ENCODE measurements at places on chromosomes 2 and 18.

DNA sequence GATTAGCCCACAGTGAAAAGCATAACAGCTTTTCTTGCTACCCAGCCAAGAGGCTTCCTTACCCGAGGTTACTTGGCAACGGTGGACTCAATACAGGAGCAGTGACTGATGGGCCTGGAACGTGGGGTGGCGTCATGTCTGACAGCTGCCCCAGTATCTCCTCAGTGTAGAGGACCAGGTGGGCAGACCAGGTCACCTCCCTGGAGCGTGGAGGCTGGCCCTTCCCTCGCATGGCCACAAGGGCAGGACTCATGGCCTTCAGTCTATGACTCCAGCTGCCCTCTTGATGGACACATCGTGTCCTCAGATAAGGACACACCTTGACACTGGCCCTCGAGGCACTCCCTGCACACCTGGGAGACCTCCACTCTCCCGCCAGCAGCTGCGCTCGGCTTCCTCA lies 6.4 kb downstream of the ASPRV1 start:
- DNase-seq, result no peak

DNA sequence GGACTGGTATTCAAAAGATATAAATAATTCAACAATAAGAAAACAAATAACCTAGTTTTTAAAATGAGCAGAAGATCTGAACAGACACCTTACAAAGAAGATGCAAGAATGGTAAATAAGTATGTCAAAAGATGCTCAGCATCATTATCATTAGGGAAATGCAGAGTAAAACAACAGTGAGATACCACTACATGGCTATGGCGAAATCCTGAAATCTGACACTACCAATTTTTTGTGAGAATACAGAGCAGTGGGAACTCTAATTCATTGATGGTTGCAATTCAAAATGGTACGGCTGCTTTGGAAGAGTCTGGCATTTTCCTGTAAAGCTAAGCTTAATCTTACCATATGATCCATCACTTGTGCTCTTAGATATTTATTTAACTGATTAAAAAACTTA lies 151.8 kb downstream of the UBR3 start:
- no peak for DNase-seq

GRCh38 chr18:28036488-28036887 lies 140.4 kb downstream of the CDH2 start:
- DNase-seq, result no peak

GRCh38 chr2:29459445-29460179 lies 344.4 kb downstream of the CLIP4 start:
- DNase-seq, result no peak

- no peak for DNase-seq
Measured at GRCh38 chr2:122156176-122156890, 400.9 kb downstream of the TSN start.

DNA sequence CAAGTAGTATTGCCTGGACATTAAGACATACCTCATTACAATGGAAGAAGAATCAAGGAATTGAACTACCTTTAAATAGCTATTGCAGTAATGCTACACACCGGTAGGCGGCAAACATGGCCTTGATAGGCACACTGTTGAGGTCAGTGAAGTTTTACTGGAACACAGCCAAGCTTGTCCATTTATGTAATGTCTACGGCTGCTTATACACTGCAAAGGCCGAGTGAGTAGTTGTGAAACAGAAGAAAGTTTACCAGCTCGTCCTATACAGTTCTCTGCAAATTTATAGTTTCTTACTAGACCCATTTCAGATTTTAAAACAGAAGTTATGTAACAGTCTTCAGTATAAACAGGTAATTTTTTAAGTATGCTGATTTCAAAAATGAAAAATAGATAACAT lies 38.8 kb downstream of the PPP4R1 start:
- peak; percentile 92 for DNase-seq

DNA sequence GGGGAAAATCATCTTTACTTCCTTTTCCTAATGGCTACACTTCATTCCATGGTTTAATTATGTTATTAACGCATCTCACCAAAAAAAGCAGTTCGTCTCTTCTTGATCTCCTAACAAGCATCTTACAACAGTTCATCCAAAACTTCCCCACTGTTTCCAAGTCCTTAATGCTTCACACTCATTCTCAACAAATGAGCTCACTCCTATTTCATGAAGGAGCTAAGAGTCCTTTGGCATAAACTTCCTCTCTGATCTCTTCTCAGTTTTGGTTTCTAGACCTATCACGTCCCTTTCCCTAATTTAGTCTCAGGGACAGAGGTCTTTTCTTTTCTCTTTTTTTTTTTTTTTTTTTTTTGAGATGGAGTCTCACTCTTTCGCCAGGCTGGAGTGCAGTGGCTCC lies 205.9 kb upstream of the SLC39A10 start:
- no peak for DNase-seq

- DNase-seq, result no peak
Measured at GRCh38 chr2:86305195-86305914, 32.1 kb downstream of the REEP1 start.

- peak; percentile 80 for DNase-seq
Measured at GRCh38 chr2:71277536-71278103, 50.7 kb upstream of the PAIP2B start.

- DNase-seq, result no peak
Measured at GRCh38 chr2:10184421-10184820, 61.9 kb downstream of the RRM2 start.

- DNase-seq, result no peak
Measured at GRCh38 chr2:173997753-173998152, 32.6 kb upstream of the SP3 start.

DNA sequence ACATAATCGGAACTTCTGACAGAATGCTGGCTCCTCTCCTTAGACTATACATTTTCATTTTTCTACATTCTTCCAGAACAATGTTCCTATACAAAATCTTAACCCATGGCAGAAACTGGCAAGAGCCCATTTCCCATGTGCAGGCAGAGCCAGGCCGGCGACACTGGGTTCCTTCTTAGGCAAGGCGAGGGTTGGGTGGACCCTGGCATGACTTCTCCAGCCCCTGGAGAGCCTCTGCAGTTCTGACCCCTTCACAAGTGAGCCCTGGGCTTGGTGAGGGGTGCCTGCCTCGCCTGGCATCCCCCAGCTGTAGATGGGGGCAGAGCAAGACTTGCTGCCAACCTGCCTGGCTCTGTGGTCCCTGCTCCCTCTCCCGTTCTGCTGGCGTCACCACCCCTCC lies 5.0 kb downstream of the GYPC start:
- no peak for DNase-seq

DNA sequence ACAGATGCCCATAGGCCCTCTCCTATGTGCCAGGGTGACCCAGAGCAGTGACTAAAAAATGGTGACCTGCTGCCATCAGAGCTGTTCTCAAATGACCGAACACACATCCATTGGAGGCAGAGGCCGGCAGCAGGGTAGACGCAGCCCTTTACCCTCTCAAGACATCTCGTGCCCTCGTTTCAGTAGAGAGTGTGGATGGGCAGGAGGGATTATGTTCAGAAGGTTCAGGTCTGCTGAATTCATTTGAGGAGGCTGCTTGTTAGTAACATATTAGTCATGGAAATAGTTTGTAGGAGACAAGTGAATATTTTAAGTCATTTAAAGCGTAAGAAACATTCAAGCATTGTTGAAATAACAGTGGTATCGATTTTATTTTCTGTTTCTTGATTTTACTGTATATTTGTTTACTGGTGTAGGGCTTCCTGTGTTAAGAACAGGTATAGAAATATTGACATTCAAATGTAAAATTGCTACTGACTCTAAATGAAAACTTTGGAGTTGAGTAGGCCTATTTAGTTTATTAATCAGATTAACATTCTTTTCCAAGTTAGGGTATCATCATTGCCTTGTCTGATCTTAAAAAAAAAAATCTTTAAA lies 82.6 kb downstream of the ZNF532 start:
- no peak for DNase-seq

DNA sequence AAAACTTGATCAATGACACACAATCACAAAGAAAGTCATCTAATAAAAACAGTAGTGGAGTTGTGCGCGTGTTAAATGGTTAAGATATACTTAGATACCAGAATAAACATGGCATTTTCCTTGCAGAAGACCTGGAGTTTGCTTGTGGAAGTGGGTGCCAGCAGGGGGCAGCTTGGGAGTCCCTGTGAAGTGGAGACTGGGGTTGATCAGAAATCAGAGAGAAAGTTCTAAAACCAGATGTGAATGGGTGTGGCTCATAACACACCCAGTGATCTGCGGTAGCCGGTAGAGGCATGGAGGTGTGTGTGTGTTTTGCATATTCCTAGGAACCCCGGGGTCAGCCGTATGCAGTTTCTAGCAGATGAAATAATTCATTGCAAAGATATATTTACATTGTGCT lies 300.1 kb upstream of the TRIB2 start:
- DNase-seq, result peak; percentile 58

GRCh38 chr2:1448009-1448408 lies 34.7 kb downstream of the TPO start:
- DNase-seq, result no peak

DNA sequence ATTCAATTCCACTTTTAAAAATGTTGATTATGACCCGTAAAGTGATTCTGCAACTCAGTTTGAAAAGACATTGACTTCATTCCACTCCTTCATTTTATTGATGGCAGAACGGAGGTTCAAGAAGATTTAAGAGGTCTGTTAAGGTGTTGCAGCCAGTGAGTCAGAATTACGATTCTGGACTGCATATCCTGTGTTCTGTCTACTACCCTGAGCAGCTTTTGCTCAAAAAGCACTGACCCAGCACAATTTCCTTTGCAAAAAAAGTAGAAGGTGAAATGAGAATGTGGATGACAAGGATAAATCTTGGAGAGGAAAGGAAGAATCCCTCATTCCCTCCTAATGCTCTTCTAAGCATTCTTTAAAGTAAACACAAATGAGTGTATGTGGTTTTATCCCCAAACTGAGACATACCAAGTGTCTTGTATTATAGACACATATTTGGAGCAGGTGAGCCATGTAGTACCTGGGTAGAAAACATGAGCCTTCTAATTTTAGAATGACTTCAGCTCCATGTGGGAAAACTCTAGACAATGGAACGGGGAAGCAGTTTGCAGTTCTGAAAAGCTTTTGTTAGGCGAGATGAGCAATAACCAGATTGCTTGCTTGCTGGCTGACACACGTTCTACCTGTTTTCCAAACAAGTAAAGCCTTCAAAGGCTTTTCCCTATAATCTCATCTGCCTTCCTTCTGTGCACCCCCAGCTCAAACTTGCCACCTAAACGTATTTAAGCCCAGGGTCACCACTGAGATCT lies 44.7 kb downstream of the TGFA start:
- DNase-seq, result no peak

DNA sequence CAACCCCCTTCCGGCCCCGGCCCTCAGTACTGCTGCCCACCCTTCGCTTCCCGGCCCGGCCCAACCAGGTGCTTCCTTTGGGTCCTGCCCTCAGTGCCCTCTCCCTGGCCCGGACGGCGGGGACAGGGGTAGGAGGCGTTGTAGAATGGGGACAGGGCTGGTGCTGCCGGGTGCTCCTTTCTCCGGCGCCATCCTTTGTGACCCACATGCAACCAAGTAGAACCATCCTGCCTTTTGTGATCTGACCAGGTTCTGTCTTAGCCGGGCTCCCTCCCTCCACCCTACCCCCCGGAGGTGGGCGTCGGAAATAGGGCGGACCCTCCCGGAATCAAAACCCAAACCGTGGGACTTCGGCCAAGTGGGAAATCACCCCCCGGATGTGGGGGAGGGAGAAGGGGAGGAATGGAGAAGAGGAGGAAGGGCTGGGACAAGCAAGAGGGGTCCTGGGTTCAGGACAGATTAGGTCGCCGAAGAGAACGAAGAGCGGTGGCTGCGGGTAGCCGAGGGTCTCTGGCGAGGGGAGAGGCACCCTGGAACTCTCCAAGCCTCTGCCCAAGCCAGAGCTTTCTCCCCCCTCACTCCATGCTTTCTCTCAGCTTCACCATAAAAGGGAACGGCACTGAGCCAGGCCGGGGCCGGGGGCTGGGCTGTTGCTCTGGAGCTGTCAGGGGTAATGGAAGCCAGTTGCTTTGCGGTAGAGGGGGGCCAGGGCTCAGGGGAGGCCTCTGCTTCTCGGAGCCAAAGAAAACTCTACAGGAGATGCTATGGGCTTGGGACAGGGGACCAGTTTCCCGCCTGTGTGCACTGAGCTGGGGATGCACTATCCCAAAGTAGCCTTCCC lies 756 bp upstream of the OST4 start:
- DNase-seq, result no peak

GRCh38 chr2:168642873-168643272 lies 159.6 kb upstream of the NOSTRIN start:
- no peak for DNase-seq

DNA sequence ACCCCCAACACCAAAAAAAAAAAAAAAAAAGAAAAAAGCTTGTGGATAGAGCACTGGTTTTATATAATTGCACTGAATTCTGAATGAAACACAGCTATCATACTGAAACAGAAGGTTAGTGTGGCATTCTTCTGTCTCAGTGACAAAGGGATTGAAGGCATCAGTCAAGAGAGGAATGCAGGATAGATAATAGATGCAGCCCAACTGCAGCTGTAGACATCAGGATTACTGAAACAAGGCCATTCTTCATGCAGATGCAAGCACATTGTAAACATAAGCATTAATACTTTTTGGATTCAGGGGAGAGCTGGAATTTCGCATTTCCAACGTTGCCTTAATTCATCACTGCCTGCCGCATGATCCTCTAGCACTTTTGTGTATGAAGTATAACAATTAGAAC lies 897.4 kb upstream of the KLHL29 start:
- DNase-seq, result no peak

- DNase-seq, result no peak
Measured at GRCh38 chr2:66897691-66898150, 462.8 kb downstream of the MEIS1 start.

GRCh38 chr2:224849264-224849663 lies 133.1 kb upstream of the CCDC195 start:
- DNase-seq, result peak; percentile 42

- DNase-seq, result no peak
Measured at GRCh38 chr2:221444106-221444505, 128.0 kb downstream of the EPHA4 start.

DNA sequence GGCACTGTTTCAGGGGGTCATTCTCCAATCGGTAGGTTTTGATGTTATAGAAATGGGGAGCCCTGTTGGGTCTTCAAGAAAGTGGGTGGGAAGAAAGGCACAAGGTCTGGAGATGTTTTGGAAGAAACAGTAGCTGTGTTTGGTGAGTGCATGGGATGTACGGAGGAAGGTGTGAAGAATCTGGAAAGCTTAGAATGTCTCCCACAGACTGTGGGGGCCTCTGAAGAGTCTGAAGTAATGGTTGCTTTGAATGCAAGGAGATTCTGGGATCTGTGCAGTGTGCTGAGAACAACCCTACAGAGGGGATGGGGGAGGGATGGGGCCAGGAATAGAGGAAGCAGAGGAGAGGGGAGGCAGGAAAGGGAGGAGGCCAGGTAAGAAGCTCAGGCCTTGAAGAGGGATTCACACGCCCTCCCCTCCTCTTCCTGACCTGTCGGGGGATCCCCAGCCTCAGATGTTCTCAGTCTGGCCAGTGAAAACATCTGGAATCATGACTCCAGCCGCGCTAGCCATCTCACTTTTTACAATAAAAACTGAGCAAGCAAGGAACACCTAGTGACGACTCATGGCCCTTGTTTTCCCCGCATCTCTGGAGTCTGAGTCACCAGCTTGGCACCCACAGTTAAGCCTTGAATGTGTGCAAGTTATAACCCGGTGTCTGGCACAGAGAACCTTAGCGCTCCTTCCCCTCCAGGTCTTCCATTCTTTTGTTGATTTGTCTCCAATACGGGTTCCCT lies 74.2 kb downstream of the SH3BP4 start:
- no peak for DNase-seq

- DNase-seq, result no peak
Measured at GRCh38 chr2:192414794-192415193, 220.1 kb upstream of the TMEFF2 start.

Measured in SK-MEL-5 (cell line).